GM20000 (cell line): ENCODE measurements at places on chromosomes 4 and X.

GRCh38 chr4:163494360-163495241, at the start of gene TMA16:
TMA16 (plus strand) TSS chr4:163494690; CDS start chr4:163494802, 112 bp downstream.
- DNase-seq, result peak; percentile 79

- no peak for DNase-seq
Measured at GRCh38 chrX:16618422-16618821, 31.5 kb upstream of the S100G start.

DNA sequence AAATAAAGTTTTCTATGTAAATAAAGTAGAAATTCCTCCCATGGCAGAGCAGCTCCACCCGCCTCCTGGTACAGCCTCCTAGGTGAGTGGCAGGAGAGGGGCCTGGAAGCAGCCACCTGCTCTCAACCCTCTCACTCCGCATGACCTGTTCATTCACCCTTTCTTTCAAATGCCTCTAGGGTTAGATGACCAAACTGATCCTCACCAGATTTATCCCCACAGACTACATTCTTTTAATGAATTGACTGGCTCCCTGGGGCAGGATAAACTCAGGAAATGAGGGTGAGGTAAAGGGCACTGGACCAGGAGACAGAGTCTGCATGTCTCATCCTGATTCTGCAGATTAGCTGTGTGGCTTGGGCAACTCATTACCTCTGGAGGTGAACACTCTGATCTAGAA, 32.6 kb upstream of the NKX6-1 start:
- DNase-seq, result no peak

GRCh38 chr4:151717909-151718628, 42.7 kb downstream of the GATB start:
- peak; percentile 34 for DNase-seq

DNA sequence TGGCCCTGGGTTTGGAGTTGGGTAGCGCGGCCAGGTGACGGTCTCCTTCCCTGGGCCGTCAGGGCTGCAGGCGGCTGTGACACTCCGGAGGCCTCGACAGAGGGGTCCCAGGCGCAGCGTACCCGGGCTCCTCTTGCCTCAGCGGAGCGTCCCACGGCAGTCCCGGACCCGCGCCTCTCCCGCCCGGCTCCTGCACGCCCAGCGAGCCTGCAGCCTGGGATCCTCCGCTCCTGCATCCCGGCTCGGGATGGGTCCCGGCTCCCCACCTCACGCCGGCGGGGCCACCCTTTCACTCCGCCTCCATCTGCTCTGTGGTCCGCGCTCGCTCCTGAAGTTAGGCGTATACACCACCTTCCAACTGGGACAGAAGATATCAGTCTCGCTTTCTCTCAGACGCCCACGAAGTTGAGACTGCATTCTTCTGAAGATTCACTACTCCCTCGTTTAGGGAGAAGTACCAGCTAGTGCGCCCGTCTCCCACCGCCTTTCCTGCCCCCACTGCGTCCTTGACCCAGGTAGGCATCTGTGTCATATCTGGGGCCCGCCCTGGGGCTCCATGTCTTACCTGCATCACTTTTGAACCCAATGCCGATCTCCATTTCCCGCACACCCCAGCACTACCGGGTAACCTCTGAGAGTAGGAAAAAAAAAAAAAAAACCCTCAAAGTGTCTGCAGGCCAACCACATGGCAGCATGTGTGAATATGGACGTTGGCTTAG, 32.3 kb upstream of the KDR start:
- DNase-seq, result no peak

DNA sequence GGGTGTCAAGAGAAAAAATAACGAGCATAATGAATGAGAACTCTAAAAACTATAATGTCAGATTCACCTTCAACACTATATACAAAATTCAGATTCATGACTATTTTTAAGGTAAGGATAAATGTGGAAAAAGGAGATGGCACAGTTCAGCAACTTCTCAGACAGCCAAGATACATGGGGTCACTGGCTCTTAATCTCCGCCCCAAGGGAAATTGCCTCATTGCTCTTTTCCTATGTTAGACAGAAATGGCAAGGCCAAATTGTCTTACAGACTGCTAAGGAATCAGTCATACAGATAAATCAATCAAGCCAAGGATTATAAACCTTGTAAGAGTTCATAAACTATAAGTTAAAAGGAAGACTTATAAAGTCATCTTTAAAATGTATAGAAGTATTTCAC, 183.4 kb downstream of the OPHN1 start:
- DNase-seq, result no peak

GRCh38 chr4:37723067-37723466, 36.9 kb upstream of the RELL1 start:
- no peak for DNase-seq

- no peak for DNase-seq
Measured at GRCh38 chrX:9899640-9900111, 67.5 kb upstream of the CLDN34 start.

DNA sequence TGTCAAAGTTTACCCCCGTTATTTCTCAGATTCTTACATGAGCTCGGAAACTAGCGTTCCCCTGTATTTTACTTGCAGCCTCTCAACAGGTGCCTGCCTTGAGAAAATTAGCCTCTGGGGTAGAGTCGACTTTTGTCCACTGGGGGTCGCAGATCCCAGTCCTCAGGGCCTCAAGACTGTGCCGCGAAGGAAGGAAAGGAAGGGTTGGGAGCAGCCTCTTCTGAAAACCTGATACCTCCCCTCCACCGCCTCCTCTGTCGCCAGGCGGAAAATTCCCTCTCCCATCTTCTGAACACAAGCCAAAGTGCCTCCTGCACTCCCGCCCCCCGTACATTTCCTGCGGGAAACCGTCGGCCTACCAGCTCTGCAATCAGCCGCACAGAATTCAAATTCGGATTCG, 44.4 kb upstream of the TMSB15B start:
- peak; percentile 56 for DNase-seq

- no peak for DNase-seq
Measured at GRCh38 chr4:89799071-89799470, 37.9 kb downstream of the SNCA start.

DNA sequence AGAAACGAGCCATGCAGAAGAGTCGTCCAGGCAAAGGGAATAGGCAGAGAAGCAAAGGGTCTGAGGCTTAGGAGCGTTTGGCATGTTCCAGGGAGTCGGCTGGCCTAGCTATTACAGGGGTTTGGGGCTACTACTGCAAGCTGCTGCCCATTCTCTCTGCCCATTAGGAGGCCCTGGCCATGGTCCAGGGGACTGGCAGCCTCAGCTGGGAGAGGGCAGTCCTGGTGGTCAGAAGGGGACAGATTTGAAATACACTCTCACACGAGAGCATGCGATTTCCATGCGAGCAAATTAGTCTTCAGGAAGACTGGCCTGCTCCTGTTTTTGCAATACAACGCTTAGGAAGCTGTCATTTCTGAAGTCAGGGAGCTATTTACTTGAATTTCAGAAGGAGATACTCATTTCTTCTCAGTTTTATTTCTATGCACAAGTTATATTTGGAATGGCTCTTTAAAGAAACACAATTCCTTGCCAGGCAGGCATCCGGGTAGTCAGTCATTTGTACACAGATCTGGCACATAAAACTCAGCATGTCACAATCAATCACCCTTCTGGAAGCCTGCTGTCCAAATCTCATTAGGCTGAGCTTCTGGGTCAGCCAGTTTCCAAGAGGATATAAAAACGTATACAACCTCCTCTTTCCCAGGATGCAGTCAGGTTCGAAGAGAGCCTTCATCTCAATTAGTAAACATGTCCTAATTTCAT, 27.0 kb downstream of the PROM1 start:
- DNase-seq, result no peak

DNA sequence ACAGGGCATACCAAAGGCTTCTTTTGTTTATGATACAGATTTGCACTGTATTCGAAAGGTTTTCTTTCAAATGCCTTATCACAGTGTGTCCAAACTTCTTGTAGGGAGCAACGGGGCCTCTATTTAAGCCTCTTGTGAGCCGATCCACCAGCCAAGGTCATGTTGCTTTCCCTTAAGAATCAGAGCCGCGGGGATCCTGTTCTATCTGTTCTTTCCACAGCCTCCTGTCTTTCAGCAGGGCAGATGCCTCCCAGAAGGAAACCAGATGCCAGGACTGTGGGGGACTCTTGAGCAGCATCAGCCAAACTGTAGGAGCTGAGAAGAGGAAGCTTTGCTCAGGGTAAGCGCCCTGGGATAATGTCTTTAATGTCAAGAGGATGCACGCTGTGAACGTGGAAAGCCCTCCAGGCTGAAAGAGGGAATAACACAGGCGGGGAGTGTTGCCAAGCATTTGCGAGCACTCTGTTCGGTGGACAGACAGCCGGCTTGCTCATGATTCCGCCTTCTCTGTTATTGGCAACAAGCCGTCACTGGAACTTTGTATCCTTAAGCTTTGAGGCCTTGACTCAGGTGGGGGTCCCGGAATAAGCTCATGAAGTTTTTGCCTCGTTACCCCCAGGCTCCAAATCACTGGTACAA, 279.8 kb upstream of the FRG1 start:
- no peak for DNase-seq

DNA sequence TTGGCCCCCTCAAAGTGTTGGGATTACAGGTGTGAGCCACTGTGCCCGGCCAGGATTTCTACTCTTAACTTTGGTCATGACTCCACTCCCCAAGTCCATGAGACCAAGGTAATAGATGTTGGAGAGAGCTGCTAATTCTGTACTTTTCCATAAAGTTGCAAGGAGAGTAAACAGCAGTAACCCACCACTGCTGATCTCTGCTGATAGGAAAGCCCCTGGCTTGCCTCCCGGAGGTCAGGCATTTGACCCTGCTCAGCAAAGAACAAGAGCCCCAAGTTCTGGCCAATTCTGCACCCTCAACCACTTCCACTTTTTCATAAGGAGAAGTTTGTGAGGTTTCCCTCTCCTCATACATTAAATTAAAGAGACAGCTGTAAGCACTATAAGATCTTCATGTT, 143.0 kb downstream of the RASL11B start:
- no peak for DNase-seq

DNA sequence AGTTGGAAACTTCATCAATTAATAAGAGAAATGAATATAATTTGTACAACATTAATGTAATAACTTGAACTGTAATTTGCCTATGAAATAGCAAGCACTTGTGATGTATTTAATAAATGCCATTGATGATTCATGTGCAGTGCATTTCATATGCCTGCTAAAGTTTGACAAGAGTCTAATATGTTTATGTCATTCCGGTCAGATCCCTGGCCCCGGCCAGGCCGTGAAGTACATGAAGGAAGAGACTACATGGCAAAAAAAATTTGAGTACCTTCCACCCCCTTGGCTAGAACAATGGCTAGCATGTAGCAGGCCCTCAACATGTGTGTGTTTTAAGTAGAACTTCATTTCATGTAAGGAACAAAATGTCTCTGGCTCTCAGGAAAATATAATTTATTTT, 161.3 kb downstream of the ATP10D start:
- no peak for DNase-seq

- DNase-seq, result no peak
Measured at GRCh38 chr4:498328-498904, 540 bp downstream of the ZNF721 start.

GRCh38 chr4:7359400-7360062, 75.2 kb downstream of the PSAPL1 start:
- DNase-seq, result no peak

- DNase-seq, result no peak
Measured at GRCh38 chrX:96776966-96777365, 92.3 kb downstream of the DIAPH2 start.

GRCh38 chrX:17432158-17432557, 57.2 kb downstream of the NHS start:
- DNase-seq, result no peak

DNA sequence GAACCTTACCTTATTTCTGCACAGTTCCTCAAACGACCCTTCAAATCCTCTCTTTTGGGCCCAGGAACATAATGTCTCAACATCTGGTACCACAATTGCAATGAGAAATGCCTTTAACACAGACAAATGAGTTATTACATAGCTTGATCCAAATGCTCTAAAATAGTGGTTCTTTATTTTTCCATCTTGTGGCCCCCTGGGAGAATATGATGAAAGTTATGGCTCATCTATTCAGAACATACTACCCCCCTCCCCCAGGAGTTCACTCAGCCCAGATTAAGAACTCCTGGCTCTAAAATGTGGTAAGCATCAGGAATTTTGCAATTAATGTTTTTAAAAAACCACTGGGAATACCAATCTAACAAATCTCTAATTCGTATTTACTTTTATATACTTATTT, 23.9 kb upstream of the CENPU start:
- DNase-seq, result no peak

- no peak for DNase-seq
Measured at GRCh38 chr4:35604252-35604651, 640.1 kb downstream of the ARAP2 start.

- peak; percentile 23 for DNase-seq
Measured at GRCh38 chrX:39242187-39242586, 440.9 kb downstream of the MID1IP1 start.

DNA sequence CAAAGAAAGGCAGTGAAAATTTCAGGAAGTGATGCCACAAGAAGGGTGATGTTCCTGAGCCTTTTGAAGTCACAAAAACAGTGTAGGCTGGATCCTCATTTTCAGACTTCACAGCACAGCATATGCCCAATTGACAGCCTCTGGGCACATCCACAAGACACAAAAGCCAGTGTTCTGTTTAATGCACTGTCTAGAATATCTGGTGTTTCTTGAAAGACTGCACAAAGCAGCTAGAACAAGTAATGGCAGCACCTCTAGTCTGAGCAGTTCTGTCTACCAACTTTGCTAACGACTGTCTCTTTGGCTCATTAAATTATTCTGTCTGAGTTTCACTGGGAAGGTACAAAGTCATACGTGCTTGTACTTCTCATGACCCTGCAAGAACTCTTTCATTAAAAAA, 417.1 kb upstream of the GALNT7 start:
- DNase-seq, result no peak

- no peak for DNase-seq
Measured at GRCh38 chr4:71366766-71367165, 27.9 kb downstream of the SLC4A4 start.

DNA sequence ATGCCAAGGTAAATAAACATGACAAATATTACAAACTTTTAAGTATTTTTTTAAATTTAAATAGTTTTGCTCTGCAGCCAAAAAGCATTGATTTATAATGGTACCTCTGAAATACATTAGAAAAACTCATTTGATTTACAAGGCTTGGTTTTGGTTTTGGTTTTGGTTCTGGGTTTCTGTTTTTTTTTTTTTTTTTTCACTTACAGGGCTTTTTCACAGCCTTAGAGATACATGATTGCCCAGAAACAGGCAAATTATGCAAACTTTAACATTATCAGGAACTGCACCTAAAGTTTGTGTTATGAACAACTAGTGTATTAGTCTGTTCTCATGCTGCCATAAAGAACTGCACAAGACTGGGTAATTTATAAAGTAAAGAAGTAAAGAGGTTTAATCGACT, 196.4 kb upstream of the DDX53 start:
- peak; percentile 0 for DNase-seq

DNA sequence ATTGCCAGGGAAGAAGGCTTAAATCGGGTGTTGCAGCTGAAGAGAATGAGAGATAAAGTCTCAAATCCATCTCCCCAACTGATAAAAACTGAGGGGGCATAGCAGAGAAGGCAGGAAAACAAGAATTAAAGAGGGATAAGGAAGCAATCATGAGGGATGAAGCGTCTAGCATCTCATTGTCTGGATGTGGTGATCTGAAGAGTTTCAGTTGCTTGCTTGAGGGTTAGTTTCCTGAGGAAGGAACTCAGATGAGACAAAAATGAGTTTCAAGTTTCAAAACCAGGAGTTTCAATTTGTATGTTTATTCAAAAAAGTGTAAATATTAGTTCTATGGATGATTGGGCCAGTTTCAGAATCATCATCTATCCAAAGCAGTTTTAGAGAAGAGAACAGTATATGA, 496.9 kb downstream of the RAB28 start:
- no peak for DNase-seq
